ENCODE measurements at places on chromosomes 2 and 18.
A peak's percentile ranks its signal among the peaks of the same experiment; 100 is the strongest.

- DNase-seq, result no peak
These were observed 2.2 kb downstream of the PLEKHA3 start for GRCh38 chr2:178482437-178482836.

DNA sequence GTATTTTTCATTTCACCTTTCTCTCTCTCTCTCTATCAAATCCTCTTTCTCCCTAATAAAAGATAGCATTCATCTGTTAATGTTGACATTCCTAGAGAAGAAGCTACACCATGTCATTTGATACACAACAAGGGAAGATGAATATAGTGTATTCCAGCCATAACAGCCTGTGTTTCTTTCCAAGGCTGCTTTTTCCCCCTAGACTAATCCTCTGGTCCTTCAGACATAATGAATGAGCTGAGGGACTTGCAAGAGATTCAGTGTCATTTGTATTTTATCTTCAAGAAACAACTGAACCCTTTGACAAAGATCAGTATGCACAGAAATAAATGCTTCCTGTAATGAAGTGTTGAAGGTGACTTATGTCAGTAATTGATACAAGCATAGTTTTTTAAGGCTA lies 284.0 kb upstream of the NXPH2 start:
- no peak for DNase-seq

DNA sequence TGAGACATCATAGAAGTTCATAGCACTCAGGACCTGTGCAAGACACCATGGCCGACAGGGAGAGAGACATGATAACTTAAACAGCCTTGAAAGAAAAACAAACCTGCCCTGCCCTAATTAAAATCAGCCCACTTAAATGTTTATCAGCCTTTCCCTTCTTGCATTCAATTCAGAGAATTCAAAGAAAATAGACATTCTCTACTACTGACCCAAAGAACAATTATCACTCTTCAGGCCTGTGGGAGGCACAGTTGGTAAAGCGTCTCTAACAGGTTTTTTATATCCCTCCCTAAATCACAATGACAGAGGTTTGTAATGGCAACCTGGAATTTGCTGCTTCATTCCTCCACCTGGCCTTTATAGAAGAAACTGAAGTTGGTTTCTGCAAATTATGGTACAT lies 1.7 kb downstream of the CDK15 start:
- DNase-seq, result no peak

DNA sequence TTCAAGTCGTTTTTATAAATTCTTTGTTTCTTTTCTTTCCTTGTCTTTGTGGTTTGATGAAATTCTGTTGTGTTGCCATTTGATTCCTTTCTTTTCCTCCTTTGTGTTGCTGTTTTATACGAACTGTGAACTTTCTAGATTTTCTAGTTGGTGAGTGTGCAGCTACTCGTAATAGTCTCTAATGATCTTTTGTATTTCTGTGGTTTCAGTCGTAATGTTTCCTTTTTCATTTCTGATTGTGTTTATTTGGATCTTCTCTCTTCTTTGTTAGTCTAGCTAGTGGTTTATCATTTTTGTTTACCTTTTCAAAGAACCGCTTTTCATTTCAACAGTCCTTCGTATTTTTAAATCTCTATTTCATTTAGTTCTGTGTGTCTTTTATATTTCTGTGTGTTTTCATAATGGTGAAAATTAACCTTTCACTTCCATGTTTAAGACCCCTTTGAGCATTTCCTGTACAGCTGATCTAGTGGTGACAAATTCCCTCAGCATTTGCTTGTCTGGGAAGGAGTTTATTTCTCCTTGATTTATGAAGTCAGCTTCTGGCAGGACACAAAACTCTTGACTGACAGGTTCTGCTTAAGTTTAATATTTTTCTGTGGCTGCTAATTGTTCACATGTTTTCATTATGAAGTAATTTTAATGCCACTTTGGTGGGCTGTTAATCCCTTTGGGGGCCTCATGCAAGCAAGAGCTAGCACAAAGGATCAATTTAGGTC lies 16.2 kb upstream of the MALT1 start:
- DNase-seq, result no peak

- no peak for DNase-seq
These were observed 240.5 kb upstream of the MYT1L start for GRCh38 chr2:2571301-2572150.

GRCh38 chr2:204496779-204497178 lies 48.5 kb upstream of the PARD3B start:
- DNase-seq, result no peak

GRCh38 chr2:147108548-147108947 lies 736.3 kb upstream of the ACVR2A start:
- DNase-seq, result no peak

GRCh38 chr2:189512879-189513278 lies 67.7 kb downstream of the SLC40A1 start:
- no peak for DNase-seq

DNA sequence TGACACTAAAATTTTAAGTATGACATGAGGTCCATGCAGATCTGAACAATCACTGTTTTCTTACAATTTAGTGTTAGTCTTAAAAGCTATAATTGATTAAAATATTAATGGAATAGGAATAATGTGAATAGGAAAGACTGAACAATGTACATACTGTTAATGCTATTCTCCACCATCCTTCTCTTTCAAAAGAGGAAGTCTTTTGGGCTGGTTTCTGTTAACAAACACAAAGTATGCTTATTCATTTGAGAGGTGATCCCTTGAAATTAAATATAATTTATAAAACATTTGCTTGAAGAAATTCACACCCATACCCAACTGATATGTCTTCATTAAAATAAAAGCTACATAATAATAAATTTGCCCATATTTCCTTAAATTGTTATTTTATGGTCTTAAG lies 2.3 kb downstream of the STPG4 start:
- no peak for DNase-seq

- DNase-seq, result peak; percentile 81
These were observed 1668.7 kb downstream of the SUCLG1 start for GRCh38 chr2:82790206-82791021.

DNA sequence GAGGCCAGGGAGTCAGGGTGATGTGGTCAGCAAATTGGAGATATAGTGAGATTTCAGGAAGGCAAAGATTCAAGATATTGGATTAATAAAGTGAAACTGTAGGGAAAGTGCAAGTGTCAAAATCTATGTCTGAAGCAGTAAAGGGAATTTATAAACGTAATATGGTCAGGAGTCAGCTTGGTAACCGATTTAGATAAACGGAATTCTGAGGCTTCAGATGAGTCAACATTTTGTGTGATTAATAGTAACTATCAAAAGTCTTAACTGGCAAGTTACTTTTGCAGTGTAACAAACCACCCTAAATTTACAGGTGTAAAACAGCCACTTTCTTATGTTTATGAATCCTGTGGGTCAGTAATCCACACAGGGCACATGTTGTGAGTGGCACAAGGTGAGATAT lies 10.9 kb downstream of the MTX2 start:
- peak; percentile 23 for DNase-seq

- no peak for DNase-seq
These were observed 163.4 kb downstream of the UBE2E3 start for GRCh38 chr2:181143790-181144300.

GRCh38 chr2:36413218-36413617 lies 57.6 kb downstream of the CRIM1 start:
- peak; percentile 55 for DNase-seq

DNA sequence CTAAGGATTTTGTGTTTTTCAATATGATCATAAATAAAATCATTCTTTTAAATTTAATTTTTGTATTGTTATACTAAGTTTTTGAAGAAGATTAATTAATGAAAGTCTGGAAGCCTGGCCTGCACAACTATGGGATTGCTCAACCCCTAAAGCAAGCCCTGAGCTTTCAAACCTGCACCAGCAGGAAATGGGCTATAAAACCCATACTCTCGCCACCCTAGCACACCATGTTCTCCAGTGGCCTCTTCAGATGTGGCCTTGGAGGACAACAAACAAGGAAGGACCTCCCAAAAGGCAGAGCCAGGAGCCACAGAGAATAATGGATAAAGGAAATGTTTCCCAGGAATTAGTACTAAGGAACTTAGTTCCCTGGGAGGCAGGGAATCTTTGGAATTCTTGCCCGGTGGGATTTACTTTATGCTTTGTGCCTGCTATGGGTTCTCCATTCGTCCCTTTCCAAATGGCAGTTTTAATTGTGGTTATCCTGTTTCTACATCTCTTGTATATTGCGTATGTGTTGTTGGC lies 212.5 kb downstream of the ZFP36L2 start:
- no peak for DNase-seq

- DNase-seq, result no peak
These were observed 98.2 kb downstream of the EIPR1 start for GRCh38 chr2:3279236-3279960.

- peak; percentile 13 for DNase-seq
These were observed 31.0 kb downstream of the GYPC start for GRCh38 chr2:126686841-126687485.

- peak; percentile 68 for DNase-seq
These were observed 2.3 kb upstream of the ALKAL2 start for GRCh38 chr2:290090-290722.

GRCh38 chr2:239285071-239285931 lies 115.5 kb downstream of the HDAC4 start:
- DNase-seq, result no peak

GRCh38 chr2:136713739-136714138 lies 51.6 kb upstream of the THSD7B start:
- DNase-seq, result no peak

DNA sequence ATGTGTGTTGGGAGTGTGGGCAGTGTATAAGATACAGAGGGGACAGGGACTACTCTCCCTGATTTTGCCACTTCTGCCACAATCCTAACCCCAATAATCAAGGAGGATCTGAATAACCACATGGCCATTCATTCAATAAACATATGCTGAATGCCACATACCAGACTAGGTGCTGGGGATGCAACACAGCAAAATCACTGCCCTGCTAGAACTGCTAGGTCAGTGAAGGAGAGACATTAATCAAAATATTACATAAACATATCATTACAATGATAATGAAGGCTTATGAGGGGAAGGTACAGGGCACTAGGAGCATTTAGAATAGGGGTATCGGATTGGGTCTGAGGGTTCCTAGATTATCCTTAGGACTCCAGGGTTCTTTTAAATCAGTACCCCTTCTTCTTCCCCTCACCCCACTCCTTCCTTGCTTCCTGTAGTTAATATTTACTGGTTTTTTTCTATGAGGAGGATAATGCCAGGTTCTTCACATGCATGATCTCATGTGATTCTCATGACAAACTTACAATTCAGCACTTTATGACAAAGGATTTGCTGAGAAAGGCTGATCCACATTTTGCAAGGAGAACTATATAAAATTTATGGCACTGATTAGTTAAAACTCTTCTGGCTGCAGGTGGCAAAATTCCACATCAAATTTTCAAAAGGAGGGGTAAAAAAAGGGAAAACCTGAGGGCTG lies 56.4 kb upstream of the PCBP1 start:
- no peak for DNase-seq

DNA sequence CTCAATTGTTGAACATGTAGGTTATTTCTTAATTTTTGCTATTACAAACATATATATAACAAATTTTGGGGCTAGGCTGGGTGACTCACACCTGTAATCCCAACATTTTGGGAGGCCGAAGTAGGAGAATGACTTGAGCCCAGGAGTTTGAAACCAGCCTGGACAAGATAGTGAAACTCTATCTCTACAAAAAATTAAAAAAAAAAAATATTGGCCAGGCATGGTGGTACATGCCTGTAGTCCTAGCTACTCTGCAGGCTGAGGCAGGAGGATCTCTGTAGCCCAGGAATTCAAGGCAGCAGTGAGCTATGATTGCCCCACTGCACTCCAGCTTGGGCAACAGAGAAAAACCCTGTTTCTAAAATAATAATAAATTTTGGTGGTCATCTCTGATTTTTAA lies 23.5 kb downstream of the SLC4A1AP start:
- DNase-seq, result no peak

DNA sequence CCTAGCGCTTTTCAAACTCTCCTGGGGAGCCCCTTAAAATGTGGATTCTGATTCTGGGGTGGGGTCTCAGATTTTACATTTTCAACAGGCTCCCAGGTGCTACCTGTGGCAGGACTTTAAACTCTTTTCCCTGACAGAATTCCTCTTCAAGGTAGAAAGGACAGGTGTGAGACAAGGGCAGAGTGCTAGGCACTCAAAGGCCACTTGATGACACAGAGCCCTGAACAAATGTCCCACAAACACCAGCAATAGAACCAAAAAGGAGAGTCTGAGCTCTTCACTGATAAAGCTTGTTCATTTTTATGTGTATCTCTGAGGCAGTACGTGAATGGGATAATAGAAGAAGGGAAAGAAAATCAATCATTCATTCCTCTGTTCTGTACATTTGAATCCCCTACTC lies 77.7 kb upstream of the PELI1 start:
- DNase-seq, result no peak

DNA sequence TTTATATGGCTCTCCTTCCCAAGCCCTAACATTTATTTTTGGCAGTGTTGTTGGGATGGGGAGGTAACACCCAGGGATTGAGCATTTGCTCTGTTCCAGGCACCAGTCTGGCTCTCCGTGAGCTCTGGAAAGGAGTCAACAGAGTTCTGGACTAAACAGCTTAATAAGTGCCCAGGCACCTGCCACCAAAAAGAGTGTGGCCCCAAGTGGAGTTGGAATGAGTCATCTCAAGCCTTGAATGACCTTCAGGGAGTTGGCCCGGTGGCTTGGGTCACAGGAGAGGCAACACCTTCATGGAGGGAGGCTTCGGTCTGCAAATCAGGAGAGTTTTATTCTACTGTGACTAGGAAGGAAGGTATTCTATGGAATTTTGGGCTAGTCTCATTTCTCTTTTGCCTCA lies 203.2 kb downstream of the DLGAP1 start:
- no peak for DNase-seq

DNA sequence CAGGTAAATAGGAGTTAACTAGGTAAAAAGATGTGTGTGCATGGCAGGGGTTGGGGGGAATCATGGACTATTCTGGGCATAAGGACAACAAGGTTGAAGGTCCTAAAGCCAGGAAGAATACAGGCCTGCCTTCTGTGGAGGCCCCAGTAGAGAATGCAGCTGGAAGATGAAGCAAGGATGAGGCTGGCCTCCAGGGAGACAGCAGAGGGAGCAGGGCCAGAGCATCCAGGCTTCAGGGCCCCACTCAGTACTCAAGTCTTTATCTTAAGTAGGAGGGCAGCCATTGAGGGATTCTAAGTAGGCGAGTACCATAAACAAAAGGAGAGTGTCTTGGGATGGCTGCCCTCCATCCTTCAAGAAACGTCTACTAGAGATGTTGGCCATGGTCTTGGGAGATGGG lies 101.8 kb upstream of the APCDD1 start:
- no peak for DNase-seq

DNA sequence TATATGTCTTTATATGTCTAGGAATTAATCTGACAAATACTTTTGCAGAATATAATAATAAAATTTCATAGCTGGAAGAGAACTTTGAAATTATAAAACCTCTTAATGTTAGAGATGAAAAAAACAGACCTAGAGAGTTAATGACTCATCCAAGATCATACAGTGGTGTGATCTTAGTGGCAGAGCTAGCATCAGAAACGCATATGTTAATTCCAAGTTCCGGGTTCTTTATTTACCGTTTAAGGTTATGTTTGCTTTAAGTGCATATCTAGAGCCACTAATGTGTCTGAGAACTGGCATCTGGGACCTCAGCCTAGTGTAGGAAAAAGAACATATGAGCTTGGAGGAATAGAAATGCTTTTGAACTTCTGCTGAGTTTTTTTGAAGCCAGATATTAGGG lies 24.3 kb downstream of the CERS6 start:
- DNase-seq, result no peak

- DNase-seq, result peak; percentile 74
These were observed 32.1 kb downstream of the RPRD1A start for GRCh38 chr18:36035253-36035652.

Measured in EL (cell line).